ENCODE measurements at places on chromosomes 13 and 19.

DNA sequence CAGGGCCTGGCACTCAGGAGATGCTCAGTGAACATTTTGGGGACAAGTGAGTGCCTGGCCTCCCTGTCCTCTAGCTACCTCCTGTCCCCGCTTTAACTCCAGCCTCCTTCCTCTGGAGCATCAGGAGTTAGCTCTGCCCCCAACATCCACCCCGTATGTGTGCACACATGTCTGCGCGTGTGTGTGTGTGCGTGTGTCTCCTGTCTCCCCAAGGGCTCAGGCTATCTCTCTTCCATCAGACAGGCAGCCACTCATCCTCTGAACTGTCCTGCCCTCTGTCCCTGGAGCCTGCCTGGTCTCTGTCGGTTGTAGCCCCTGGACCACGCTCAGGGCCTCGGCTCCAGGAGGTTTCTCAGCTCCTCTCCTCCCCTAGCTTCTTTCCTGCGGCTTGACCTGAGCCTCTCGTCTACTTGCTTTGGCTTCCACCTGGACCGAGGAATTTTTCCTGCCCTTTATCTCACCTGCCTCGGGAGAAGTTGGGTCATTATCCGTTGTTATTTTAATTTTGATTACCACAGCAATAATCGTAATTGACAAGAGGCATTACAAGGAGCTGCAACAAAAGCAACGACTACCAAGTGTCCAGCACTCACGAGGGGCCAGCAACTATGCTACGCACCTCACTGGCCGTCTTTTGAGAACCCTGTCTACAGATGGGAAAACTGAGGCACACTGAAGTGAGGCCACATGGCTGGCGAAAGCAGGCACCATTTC is 32.0 kb upstream of the ASF1B start:
- no peak for DNase-seq

- DNase-seq = no peak
Observed at GRCh38 chr13:106517109-106517847, 18.2 kb downstream of the EFNB2 start.

- DNase-seq = no peak
Observed at GRCh38 chr13:63425131-63425530, 2009.5 kb upstream of the PCDH20 start.

DNA sequence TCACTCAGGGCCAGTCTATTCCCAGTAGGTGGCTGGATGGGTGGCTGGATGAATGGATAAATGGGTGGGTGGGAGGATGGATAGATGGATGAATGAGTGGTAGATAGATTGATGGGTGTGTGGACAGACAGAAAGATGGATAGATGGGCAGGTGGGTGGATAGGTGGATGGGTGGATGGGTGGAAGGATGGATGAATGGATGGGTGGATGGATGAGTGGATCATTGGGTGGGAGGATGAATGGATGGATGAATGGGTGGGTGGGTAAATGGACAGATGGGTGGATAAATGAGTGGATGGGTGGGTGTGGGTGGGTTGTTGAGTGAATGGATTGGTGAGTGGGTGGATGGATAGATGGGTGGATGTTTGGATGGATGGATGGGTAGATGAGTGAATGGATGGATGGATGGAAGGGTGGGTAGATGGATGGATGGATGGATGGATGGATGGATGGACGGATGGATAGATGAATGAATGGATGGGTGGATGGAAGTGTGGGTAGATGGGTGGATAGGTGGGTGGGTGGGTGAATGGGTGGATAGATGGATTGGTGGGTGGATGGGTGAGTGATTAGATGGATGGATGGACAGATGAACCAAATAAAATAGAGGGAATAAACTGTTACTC is 27.1 kb upstream of the CCNE1 start:
- no peak for DNase-seq

DNA sequence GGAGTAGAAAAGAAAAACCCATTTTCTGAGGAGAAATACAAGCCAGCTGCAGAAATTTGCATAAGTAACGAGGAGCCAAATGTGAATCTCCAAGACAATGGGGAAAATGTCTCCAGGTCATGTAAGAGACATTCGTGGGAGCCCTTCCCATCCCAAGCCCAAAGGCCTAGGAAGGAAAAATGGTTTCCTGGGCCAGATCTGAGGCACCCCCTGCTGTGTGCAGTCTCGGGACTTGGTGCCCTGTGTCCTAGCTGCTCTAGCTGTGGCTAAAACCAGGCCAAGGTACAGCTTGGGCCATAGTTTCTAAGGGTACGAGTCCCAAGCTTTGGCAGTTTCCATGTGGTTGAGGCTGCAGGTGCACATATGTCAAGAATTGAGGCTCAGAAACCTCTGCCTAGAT is 444.9 kb downstream of the PCDH20 start:
- DNase-seq = no peak

DNA sequence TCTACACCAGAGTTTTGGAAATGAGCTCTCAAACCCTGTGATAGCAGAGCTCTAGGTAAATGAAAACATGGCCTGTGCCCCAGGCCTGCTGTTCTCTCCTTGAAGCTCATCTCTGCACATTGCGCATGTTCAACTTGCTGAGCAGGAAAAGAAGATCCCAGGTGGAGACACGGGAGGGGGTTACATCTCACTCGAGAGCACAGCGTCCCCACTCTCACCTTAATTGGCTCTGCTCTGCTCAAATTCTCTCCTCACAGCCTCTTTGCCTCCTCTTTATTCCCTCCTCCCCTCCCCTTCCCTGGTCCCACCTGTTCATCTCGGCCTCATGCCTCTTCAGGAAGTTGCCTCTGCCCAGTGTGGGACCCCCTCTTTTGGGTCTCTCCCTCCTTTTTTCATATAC is 44.7 kb downstream of the RGCC start:
- DNase-seq = no peak

DNA sequence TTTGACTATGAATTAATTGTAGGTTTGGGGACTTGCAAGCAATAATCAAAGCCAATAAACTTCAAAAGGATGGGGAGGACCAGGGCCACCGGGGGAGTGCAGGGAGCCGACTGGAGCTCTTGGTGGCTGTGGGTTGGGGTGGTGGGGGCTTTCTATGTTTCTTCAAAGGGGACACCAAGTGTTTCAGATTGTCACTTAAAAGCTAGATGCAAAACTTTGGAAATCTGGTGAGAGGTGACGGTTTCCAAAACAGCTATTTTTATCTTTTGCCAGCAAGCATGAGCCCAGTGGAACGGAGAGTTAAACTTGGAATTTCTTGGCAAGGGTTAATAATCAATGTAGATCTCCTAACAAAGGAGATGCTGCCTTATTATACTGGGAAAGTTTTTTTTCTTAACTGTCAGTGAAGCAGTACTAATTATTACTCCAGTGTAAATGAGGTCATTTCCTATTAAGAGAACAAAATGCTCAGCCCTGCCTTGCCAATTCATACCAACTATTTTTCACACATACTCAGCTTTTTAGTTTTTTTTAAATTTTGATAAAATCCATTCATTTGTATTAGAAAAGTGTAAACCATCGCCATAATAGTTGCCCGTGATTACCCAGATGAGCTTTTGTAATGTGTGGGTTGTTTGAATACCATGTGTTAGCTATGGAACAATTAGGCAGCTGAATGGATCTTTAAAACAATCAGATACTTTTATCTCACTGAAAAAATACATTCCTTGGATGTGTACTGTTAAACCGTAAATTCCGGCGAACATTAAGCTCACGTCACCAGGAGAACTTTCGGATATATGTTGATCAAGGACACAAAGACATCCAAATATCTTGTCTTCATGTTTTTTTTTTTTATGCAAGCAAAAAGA is 95.9 kb upstream of the ZNF536 start:
- no peak for DNase-seq

GRCh38 chr19:42132030-42132628 is at the start of gene POU2F2:
Gene POU2F2 (minus strand): TSS chr19:42132446. CDS start chr19:42132411, 35 bp downstream.
- peak; percentile 82 for DNase-seq

GRCh38 chr19:14116918-14117578 is 514 bp downstream of the PRKACA start:
- DNase-seq = no peak

DNA sequence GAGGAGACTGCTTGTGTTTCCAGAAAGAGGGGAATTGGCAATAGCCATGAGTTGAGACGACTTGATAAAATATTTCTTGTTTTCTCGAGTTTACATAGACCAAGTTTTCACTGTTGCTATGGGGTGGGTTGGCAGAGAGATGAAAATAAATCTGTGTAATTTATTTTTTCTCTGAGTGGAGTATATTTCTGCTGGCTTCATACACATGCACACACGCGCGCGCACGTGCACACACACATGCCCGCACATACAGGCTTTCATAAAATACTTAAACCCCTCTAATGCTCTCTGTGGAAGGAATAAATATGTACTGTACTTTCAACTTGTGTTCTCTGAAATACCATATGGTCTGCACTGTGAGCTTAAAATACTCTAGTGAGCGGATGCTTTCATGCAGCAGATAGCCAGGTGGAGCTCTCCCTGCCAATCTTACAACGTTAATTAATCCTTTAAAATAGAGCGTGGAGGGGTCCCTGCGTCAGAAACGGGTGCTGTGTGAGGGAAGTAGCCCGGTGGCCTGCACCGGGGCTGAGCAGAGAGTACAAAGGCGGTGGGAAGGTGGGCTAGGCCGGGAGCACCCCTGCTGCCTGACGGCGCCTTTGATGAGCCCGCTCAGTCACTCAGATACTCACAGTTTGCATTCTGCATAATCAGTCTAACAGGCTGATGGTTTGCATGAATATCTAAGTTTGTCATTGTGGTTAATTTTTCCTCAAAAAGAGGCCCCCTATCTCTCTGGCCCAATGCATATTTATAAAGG is 44.1 kb downstream of the CCNE1 start:
- DNase-seq = no peak

- no peak for DNase-seq
Observed at GRCh38 chr19:33344573-33344925, 29.0 kb upstream of the CEBPG start.

- DNase-seq = no peak
Observed at GRCh38 chr19:31166206-31166605, 183.0 kb downstream of the TSHZ3 start.

- DNase-seq = no peak
Observed at GRCh38 chr13:27613628-27614027, 6.7 kb downstream of the LNX2 start.

DNA sequence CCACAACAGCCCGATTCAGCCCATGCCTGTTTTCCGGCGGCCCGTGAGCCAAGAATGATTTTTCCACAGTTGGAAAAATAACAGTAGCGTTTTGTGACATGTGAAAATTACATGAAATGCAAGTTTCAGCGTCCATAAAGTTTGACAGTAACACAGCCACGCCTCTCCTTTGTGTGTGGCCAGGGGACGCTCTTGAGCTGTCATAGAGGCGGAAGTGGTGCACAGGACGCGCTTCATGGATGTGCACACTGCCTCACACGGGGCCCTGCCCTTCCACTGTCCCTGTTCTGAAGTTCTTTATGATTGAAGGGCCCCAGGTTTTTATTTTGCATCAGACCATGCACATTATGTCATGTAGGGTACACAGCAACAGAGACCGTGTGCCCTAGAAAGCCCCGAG is 12.4 kb upstream of the ELAVL1 start:
- DNase-seq = peak; percentile 26

- no peak for DNase-seq
Observed at GRCh38 chr13:112456138-112457056, 80.2 kb downstream of the SPACA7 start.

- DNase-seq = peak; percentile 62
Observed at GRCh38 chr19:13842291-13843103, 34.4 kb upstream of the NANOS3 start.

DNA sequence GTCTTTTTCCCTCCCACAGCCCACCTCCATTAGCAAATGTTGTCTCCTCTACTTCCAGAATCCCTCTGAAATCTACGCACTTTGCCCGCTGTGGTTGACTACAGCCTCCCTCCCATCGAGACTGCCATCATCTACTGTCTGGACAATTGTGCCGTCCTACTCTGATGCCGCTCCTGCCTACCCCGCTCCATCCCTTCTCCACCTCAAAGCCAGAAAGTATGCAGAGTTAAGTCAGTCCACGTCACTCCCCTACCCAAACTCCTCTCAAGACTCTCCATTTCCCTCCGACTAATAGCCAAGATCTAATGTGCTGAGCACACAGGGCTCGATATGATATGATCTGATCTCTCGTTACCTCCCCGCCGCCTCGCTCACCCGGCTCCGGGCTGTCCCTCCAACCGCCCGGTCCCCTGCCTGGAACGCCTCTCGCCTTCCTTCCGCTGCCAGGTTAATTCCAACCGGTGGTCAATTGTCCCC is 556 bp downstream of the CACTIN start:
- no peak for DNase-seq

DNA sequence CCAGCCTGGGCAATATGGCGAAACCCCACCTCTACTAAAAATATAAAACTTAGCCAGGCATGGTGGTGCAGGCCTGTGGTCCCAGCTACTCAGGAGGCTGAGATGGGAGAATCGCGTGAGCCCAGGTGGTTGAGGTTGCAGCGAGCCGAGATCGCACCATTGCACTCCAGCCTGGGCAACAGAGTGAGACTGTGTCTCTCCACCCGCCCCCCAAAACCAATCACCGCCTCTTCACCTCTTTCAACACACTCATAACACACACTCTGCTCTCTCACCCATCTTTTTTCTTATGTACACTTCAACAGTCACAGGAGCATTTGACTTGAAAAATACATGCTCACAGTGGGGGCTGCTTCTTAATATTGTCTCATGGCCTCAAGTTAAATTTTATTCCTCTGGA is 76.8 kb downstream of the ESD start:
- DNase-seq = no peak

- no peak for DNase-seq
Observed at GRCh38 chr19:38369584-38369983, 4.8 kb upstream of the PSMD8 start.

GRCh38 chr13:66774046-66774445 is 456.1 kb downstream of the PCDH9 start:
- no peak for DNase-seq

DNA sequence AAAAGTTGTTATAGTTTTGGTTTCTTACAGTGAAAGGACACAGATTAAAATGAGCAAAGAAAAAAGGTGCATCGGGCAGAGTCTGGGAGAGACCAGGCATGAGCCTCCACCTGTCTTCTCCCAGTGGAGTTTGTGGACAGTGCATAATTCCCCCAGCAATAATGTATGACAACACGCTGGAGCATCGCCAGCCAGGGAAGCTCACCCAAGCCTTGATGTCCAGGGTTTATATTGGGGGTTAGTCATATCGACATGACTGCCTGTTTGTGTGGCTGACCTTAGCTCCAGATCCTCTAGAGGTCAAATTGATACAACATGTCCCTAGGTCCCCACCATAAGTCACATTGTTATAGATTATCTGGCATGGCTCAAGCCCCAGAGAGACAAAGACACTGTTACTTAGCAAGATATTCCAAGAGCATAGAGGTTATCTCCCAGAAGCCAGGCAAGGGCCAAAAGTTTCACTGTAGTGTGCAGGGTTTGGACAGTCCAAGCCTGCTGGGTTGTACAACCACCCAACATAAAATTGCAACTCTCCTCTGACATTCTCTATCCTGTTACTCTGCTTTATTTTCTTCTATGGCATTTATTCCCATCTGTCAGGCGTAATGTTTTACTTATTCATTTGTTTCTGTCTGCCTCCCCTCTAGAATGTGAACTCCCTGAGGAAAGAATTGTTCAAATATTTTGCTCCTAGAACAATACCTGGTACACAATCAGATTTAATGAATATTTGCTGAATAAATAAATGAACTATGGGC is 5.6 kb upstream of the KLK13 start:
- DNase-seq = no peak

GRCh38 chr19:13085666-13086065 is 17.0 kb downstream of the LYL1 start:
- no peak for DNase-seq

GRCh38 chr19:30887042-30887441 is 462.2 kb downstream of the TSHZ3 start:
- no peak for DNase-seq

- no peak for DNase-seq
Observed at GRCh38 chr13:70995338-70995737, 871.7 kb downstream of the DACH1 start.
